ENCODE measurements at places on chromosomes 3 and 15.

DNA sequence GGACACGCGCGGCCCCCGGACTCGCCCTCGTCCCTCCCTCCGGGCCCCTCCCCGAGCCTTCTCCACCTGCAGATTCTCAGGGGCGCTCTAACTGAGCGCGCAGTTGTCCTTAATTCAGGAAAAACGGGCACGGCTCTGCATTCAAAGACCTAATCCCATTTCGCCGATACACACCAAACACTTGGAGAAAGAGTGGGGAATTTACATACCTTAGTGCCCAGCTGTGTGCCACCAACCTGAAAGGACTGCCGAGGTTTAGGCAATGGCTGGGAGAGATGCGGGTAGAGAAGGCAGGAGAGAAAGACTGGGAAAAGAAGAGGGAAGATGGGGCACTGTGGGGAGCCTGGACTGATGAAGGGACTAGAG lies 21.8 kb downstream of the IGDCC3 start:
- no peak for DNase-seq

- no peak for DNase-seq
These were observed 578.6 kb downstream of the RSL24D1 start for GRCh38 chr15:54618120-54618519.

DNA sequence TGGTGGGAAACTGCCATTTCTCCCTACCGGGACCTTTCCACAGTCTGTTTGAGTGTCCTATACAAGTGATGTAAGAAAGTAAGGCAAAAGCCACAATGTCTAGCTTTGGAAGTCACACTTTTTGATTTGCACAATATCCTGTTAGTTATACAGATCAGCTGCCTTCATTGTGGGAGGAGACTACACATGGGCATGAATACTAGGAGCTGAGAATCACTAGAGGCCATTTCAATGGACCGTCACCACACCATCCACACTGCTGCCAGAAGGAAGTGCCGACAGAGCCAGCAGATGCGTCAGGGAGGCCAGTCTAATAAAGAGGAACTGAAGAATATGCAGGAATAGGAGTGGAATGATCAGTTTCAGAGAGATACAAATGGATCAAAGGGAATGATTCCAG lies 65.8 kb downstream of the SCN11A start:
- no peak for DNase-seq

DNA sequence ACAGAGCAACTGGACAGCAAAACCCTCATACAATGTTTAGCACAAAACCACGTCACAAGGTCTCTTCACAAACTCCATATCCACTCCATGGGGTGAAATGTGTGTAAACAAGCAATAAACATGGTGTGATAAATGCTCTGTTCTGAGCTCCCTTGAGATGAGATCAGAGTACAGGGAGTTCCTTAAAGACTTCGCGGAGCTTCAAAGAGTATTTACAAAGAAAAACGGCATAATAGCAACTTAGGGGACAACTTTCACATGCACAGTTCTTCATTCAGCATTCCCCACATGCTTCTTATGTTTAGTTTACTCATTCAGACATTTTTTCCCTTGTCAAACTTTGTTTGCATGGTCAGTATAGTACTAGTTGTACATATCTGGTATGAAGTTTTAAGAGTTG lies 52.5 kb upstream of the SUCLG2 start:
- DNase-seq = no peak

DNA sequence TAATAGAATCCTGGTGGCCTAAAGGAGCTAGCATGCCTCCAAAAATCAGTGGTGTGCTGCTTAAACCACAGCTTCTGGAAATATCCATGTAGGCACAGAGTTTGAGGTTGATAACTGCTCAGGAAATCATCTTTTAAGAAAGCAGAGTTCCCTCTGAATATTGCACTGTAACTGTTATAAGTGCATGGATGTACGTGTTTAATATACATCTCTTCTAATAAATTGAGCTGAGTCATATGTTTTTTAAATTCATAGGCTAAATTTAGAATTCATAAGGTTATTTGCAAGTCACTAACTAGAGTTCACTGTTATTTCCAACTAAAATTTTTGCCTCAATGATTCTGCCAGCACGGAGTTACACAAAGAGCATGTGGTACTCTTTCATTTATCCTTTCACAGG lies 68.9 kb downstream of the MYH15 start:
- DNase-seq = no peak

- DNase-seq = no peak
These were observed 530.8 kb downstream of the FOXP1 start for GRCh38 chr3:71052716-71053115.

GRCh38 chr3:66762916-66763693 lies 235.0 kb upstream of the KBTBD8 start:
- no peak for DNase-seq

DNA sequence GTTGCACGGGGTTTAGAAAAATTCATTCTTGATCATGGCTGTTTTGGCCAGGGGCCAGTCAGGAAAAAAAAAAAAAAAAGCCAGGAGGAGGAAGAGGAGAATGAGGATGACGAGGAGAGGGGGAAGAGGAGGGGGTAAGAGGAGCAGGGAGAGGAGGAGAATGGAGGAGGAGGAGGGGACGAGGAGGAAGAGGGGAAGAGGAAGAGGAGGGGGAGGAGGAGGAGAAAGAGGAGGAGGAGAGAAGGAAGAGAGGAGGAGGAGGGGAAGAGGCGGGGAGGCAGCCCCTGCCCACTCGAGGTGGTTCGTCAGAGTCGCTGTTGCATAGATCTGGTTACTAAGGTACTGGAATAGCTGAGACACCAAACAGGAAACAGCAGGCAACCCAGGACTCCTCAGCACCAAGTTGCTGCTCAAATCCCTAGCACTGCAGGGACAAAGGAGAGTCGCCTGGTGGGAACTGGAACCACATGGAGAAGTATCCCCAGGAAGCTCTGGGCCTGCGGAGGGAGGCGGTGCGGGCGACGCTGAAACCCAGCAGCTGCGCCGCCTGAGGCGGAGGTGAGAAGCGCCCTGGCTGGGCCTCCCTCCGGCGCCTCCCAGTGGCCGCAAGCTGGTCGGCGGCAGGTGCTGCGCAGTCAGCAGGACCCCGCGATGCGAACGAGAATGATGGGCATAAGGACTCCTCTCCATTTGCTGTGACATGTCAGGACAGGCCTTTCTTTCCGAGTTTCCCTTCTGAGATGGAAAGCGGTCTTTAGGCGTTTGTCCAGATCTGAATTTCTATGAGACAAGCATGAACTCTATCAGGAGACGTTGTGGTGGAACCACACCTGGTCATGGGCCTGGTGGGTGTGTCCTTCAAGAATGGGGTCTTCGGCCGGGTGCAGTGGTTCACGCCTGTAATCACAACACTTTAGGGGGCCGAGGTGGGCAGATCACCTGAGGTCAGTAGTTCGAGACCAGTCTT lies 17.5 kb downstream of the FAM240A start:
- DNase-seq = peak; percentile 52

DNA sequence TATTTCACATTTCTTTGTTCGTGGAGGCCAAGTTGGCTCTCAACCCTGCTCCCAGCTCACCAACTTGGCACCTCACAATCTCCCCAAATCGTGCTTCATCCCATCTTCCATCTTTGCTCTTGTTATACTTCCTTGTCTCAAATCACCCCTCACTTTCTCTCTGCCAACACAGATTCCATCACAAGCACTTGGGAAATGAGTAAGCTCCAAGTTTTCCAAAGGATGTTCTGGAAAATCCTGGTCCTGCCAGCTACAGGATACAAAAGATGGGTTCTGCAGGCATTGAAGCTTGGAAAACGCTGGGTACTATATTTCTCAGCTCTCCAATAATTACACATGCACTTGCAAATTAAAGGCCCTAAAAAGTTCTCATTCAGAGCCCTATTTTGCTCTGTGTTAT lies 4.1 kb upstream of the TM4SF4 start:
- DNase-seq = no peak

DNA sequence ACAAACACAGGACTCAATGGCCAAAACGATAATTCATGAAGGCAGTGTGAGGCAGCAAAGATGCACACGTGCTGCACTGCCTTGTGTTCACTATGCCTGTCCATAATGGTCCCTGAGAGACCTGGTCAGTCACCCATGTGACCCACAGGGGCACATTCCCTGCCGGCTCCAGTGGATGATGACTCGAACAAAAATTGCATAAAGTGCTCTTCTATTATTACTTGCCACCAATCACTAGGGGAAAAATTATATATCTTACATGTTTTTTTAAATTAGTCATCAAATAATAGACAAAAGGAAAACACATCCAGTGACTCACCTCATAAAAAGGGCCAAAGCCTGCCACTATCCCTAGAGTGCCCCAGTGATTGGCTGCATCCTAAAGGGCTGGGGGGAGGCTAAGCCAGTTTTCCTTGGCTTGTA lies 47.5 kb downstream of the UBP1 start:
- no peak for DNase-seq

GRCh38 chr3:131142580-131142979 lies 115.9 kb downstream of the NEK11 start:
- no peak for DNase-seq

- no peak for DNase-seq
These were observed 48.6 kb downstream of the SMAD3 start for GRCh38 chr15:67114046-67114445.

- no peak for DNase-seq
These were observed 90.4 kb downstream of the WWTR1 start for GRCh38 chr3:149567381-149567780.

- DNase-seq = no peak
These were observed 1.4 kb downstream of the RPSA start for GRCh38 chr3:39407773-39408492.

DNA sequence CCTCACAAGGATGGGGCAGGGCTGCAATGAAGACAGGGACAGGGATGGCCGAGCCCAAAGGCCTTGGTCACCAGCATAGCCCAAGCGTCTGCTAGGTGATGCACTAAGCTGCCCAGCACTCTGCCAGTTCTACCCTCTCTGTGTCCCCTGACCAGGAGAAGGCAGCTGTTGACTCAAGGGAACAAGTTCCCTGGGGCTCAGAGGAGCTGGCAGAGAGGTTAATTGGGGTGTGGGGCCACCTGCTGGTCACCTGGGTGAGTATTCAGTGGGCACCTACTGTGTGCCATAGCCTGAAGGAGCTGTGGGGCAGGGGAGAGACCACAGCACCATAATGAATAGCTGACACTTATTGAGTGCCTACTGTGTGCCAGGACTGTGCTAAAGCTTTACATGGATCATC lies 22.0 kb upstream of the DOCK3 start:
- DNase-seq = no peak

GRCh38 chr3:119624002-119624720 lies 26.5 kb downstream of the PLA1A start:
- DNase-seq = no peak

- DNase-seq = no peak
These were observed 124.1 kb downstream of the SERPINI1 start for GRCh38 chr3:167859610-167860009.

- no peak for DNase-seq
These were observed 18.0 kb upstream of the SLTM start for GRCh38 chr15:58951388-58952007.

DNA sequence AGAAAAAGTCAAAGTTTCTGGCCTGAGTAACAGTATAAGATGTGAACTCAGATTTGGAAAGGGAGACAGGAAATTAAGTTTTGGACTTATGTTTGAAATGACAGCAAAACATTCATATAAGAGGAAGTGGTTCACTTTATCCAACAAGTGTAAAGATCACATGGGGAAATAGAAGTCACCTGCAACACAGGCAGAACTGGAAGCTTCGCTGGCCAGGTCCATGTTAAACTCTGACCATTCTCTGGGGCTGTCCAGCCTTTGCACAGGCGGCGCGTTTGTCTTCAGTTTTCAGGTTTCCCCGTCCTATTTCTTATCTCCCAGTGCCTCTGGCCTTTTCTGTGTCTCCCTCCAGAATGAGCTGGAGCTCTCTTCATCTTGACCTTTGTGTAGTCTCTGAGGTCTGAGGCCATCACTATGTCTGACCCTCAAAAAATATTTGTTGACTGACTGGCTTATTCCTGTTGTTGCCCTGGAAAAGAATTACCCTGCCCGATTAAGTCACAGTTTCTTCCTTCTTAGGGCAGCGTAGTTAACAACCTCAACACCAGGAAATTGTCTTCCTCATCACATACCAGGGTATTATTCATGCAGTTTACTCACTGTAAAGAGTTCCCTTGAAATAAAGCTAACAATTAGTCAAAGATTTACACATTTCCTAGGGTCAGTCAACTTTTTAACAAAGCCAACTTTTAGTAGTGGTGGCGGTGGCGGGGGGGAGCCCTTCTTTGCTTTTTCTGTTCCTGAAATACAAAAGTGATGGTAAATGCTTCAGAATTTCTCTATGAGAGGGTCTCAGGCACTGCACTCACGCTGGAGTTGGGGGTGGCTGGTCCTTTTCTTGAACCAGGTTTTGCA lies 959 bp upstream of the RASA2 start:
- DNase-seq = no peak

- DNase-seq = no peak
These were observed 4.8 kb downstream of the ULK3 start for GRCh38 chr15:74838137-74838516.

GRCh38 chr3:177968891-177969290 lies 567.3 kb upstream of the KCNMB2 start:
- no peak for DNase-seq

- no peak for DNase-seq
These were observed 62.3 kb upstream of the ASB14 start for GRCh38 chr3:57354768-57355167.

GRCh38 chr3:98343647-98344507 lies 9.8 kb upstream of the OR5K4 start:
- no peak for DNase-seq

- no peak for DNase-seq
These were observed 2.5 kb downstream of the PFN2 start for GRCh38 chr3:149968216-149968615.

DNA sequence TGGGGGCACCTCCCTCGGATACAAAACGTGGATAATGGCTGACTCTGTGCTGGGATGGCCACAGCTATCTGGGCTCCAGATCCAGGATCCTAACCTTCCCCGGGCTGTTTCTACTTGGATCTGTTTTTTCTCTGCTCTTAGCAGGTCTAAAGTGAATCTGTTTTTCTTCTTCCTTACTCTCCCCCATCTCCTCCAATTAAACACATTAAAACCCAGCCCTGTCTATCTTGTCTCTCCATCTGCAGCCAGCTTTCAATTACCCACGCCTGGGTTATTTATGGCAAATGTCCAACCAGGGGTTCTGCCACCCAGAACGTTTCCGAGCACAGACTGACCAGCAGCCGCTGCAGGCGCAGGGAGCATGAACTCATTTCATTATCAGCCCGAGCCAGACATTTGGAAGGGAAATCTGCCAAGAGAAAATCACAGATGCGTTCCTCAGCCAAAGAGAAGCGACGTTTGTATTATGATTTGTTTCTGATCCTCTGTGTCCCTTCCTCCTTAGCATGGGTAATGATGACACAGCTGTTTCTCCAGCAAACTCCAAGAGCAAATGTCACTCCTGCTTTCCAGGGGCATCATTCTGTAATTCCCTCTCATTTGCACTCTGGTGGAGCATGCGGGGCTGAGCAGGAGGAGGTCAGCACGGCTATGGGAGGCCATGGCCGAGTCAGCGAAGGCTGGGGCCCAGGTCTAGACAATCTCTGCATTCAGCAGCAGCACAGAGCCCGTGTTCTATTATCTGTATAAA lies 42.0 kb downstream of the UMPS start:
- DNase-seq = no peak

- no peak for DNase-seq
These were observed 160.1 kb upstream of the BHLHE40 start for GRCh38 chr3:4818986-4819693.

- no peak for DNase-seq
These were observed 60.0 kb downstream of the CCK start for GRCh38 chr3:42205800-42206514.
